B cell (primary cell): ENCODE measurements at places on chromosomes 5 and 9. TPM values are rescaled to one million over a fixed set of nuclear protein-coding genes. Genes with fewer than 3 reads are reported as not detected.

The CYLC2 gene
- total RNA-seq = not detected in 2 replicates

The OR2V1 gene
- total RNA-seq = not detected in 2 replicates

The FAM78A gene
- total RNA-seq = 41.8 and 42.9 TPM in 2 replicates

The RANBP3L gene
- not detected in 2 replicates for total RNA-seq

The CMYA5 gene
- total RNA-seq = 0.10 and 0.25 TPM in 2 replicates

The CNTFR gene
- not detected in 2 replicates for total RNA-seq

The NR6A1 gene
- 0.66 and 0.67 TPM in 2 replicates for total RNA-seq

The ZDHHC11B gene
- 0.10 and 0.52 TPM in 2 replicates for total RNA-seq

The EIF4E1B gene
- not detected in 2 replicates for total RNA-seq

The TAF11L5 gene
- total RNA-seq = not detected in 2 replicates

The ABCA2 gene
- 29.1 and 30.7 TPM in 2 replicates for total RNA-seq

The ASPN gene
- not detected in 2 replicates for total RNA-seq

The SPINK7 gene
- total RNA-seq = not detected in 2 replicates

The PTTG1 gene
- 7.5 and 8.1 TPM in 2 replicates for total RNA-seq

The RPL35 gene
- total RNA-seq = 1,533 and 1,609 TPM in 2 replicates

The TSLP gene
- total RNA-seq = not detected in 2 replicates

The SERINC5 gene
- total RNA-seq = 9.5 and 11.4 TPM in 2 replicates

The FBP2 gene
- not detected in 2 replicates for total RNA-seq

The ADAMTS19 gene
- not detected in 2 replicates for total RNA-seq

The SLC12A2 gene
- 27.4 and 28.7 TPM in 2 replicates for total RNA-seq

The SVEP1 gene
- not detected in 2 replicates for total RNA-seq

The LCN2 gene
- not detected in 2 replicates for total RNA-seq

The XRCC4 gene
- total RNA-seq = 7.3 and 7.7 TPM in 2 replicates

The PCAT7 gene
- not detected in 2 replicates for total RNA-seq

The SHC3 gene
- total RNA-seq = 0.05 TPM in 1 of 2 replicates, not detected in the other

The IGFBPL1 gene
- total RNA-seq = not detected in 2 replicates

The NUTM2F gene
- total RNA-seq = not detected in 2 replicates

The OTP gene
- total RNA-seq = not detected in 2 replicates

The ANKRD18A gene
- total RNA-seq = not detected in 2 replicates

The PITX1 gene
- total RNA-seq = not detected in 2 replicates

The BTNL3 gene
- total RNA-seq = not detected in 2 replicates

The NME5 gene
- not detected in 2 replicates for total RNA-seq

The FGF18 gene
- total RNA-seq = 0.15 TPM in 2 replicates

The OTULINL gene
- 0.80 and 0.81 TPM in 2 replicates for total RNA-seq

The LHX3 gene
- 0.19 and 0.30 TPM in 2 replicates for total RNA-seq

The CNTNAP3 gene
- 0.58 and 0.94 TPM in 2 replicates for total RNA-seq

The DMRT3 gene
- total RNA-seq = not detected in 2 replicates

The ATP10B gene
- total RNA-seq = not detected in 2 replicates
